ENCODE measurements at places on chromosomes 6 and 20.
A peak's percentile ranks its signal among the peaks of the same experiment; 100 is the strongest.

DNA sequence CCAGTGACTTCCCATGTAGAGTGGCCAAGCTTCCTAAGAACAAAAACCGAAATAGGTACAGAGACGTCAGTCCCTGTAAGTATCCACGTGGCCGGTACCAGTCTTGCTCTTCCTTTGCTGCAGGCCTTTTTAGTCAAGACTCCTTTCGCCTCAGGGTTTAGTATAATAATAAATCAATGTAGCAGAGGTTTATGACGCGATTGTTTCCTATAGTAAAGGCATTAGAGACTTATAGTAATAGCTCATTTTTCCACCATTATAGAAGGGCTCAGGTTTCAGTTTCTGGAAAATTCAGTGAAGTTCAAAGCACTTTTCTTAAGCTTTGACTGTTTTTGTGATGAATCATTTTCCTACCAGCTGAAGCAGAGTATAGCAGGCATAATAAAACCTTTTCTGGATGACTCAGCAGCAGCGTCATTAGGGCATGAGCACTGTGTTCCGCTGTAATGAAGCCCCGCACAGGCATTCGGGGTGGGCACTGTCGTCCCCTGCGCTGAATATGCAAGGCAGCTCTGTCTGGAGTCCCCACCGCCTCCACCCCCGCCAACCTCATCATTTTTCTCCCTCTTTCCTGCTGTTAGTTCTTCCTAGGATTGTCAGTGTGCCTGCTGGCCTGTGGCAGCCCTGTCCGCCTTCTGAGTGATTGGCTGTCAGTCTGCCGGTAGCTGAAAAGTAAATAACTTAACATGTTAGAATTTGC, 51.3 kb downstream of the PTPN1 start:
- DNase-seq: peak; percentile 66

- DNase-seq: no peak
Measured at GRCh38 chr20:53871541-53871940, 198.9 kb downstream of the BCAS1 start.

DNA sequence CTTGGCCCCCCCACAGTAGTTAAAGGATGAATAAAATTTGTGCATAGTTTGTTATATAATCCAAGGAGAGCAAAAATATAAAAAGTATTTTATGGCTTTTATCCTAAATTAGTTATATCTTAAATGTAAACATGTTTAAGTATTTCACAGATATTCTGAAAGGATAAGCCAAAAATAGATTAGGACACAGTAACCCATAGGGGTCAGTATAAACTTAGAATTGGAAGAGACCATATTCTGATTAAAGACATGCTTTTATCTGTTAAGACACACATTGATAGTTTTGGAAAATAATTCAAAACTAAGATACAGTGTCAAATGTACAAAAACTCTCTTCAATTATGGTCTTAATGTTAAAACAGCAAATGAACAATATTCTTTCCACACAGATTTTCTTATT, 4.5 kb upstream of the SERINC1 start:
- no peak for DNase-seq

DNA sequence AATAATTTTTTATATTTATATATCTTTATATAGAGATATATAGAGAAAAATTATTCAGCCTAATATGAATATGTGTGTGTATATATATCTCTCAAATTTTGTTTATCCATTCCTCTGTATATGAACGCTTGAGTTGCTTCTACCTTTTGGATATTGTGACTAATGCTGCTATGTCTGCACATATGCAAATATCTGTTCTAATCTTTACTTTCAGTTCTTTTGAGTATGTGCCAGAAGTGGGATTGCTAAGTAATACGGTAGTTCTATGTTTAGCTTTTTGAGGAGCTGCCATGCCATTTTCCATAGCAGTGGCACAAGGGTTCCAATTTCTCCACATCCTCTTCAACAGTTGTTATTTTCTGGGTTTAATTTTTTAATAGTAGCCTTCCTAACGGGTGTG, 72.8 kb upstream of the CEP85L start:
- DNase-seq: no peak

GRCh38 chr6:48135323-48136084, 24.5 kb upstream of the PTCHD4 start:
- no peak for DNase-seq

- DNase-seq: no peak
Measured at GRCh38 chr6:14533446-14533845, 415.9 kb downstream of the CD83 start.

- DNase-seq: no peak
Measured at GRCh38 chr6:33877982-33878535, 74.3 kb upstream of the MLN start.

DNA sequence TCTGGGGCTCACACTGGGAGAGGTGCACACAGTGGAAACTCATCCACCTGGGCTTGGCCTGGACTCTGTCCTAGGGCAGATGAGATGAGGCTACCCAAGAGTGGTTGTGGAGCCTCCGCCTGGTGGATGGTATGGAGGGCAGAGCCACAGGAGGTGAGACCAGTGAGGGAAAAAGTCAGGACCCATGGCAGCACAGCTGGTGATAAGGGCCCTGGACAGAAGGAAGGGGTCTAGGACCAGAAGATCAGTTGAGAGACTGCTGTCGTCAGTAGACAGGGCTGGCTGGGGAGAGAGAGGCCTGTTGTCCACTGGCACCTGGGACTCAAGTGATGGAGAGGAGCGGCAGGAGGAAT, 29.8 kb downstream of the PLCG1 start:
- DNase-seq: no peak

DNA sequence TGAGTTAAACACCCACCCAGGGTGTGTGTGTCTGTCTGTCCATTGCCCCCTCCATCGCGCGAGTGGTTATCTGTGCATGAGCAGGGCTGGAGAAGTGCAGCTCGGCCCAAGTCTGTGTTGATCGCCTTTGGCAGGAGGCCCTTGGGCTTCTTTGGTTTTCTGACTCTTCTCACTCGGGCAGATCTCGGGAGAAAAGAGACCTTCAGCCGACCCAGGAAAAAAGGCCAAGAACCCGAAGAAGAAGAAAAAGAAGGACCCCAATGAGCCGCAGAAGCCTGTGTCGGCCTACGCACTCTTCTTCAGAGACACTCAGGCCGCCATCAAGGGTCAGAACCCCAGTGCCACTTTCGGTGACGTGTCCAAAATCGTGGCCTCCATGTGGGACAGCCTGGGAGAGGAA, 132.9 kb downstream of the JPH2 start:
- DNase-seq: no peak

GRCh38 chr20:44104798-44105517, 82.0 kb downstream of the JPH2 start:
- no peak for DNase-seq

GRCh38 chr6:85798931-85799652, 156.4 kb upstream of the SYNCRIP start:
- no peak for DNase-seq

- no peak for DNase-seq
Measured at GRCh38 chr20:24949756-24950127, 673 bp downstream of the CST7 start.

DNA sequence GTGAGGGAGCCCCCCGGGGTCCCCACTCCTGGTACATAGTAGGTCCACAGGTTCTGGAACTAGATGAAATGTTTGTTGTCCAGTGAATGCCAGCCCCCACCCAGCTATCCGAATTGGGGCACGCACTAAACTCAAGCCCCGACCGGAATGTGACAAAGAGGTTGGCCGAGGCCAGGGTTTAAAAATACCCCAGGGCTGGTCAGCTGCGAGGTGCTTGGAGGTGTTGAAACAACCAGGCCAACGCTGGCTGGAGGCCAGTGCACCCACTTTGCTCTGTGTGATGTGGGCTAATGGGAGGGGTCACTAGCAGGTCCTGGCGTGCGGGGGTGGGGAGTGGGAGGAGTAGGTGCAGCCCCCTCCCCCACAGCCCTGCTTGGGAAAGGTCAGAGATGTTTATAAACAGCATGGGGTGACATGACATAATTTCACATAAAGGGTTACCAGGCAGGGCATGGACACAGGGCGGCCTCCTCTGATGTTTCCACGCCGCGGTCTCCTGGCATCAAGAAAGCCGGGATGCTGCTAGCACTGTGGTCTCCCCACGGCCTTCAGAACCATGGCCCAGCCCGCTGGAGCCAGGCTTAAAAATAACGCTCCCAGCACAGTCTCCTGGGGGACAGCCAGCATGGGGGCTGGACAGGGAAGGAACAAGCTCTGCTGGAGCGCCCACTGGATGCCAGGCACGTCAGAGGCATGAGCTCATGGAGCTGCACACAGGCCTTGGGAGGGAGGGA, 111.2 kb upstream of the PTPN1 start:
- no peak for DNase-seq

- no peak for DNase-seq
Measured at GRCh38 chr20:45254383-45255262, at the start of gene SLPI. SLPI (minus strand) TSS chr20:45254564; CDS start chr20:45254543, 21 bp downstream.

DNA sequence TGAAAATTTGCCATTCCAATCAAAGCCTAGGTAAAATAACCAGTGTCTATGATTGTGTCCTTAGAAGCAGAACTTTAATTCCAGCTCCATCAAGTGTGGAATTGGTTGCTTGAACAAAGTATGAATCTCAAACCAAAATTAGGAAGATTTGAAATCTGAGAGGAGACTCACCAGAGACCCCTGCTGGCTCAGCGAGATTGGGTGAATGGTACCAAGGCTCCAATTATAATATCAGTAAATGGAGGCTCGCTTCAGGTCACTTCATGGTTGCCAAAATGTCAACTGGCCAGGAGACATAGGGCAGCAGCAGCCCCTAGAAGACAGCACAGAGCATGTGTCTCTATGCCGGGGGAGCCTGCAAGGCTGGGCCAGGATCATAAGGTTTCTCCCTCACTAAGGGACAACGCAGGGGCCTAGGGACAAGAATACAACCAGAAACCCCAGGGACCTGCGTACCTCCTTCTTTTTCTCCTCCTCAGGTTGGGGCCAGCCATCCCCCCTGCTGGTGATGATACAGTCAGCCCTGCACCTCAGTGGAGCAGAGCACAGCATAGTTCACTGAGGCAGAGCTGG, 14.0 kb downstream of the RBL1 start:
- peak; percentile 50 for DNase-seq

- DNase-seq: no peak
Measured at GRCh38 chr6:17812311-17812710, 105.6 kb upstream of the NUP153 start.

- no peak for DNase-seq
Measured at GRCh38 chr20:56985066-56985685, 281.3 kb downstream of the BMP7 start.

DNA sequence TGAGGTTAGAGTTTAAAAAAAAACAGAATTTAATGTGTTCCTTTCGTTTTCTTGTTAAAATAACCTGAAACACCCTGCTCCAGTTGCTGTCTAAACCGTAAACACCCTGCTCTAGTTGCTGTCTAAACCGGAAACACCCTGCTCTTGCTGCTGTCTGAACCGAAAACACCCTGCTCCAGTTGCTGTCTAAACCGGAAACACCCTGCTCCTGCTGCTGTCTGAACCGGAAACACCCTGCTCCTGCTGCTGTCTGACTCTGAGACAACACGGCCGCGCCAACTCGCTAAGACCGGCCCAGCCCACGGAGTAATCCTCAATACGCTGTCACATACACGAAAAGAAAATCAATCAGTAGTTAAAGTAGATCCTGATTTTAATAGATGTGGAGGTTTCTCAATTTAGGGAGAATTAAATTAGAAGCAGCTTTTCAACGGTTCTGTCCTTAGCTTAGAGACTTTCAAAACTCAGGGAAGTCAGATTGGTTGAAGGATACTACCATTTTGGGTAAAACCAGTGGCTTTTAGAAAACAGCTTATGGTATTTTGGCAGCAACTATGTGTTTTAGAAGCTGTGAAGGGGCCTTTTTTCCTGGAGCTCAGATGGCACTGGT, 98.3 kb downstream of the RAMACL start:
- DNase-seq: peak; percentile 68

GRCh38 chr20:46624946-46625345, 26.3 kb downstream of the SLC13A3 start:
- DNase-seq: no peak

DNA sequence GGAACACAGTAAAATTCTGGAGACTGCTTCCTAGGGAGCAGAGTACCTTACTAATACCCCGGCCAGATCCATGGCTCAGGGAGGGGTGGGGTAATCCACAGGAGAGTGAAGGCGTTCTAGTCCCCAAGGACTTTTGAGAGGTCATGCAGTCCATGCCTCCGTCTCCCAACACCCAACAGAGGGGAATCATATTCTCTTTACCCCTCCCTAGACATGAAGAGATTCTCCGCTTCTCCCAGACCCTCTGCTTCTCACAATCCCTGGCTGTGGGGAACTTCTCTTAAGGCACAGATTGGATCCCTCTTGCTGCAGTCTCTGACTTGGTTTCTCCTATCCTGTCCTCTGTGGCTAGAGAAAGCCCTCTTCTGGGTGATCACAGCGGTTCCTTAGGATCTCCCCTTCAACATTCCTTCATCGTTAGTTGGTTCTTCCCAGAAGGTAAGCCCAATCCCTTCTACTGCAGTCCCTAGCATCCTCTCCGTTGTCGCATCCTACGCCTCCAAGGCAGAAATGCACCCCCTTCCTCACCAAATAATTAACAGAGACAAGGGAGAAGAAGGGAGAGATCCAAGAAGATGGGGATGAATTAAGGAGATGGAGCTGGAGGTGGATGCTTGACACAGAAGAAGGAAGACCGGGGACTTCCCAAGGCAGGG, 562 bp downstream of the GGT7 start:
- DNase-seq: no peak

DNA sequence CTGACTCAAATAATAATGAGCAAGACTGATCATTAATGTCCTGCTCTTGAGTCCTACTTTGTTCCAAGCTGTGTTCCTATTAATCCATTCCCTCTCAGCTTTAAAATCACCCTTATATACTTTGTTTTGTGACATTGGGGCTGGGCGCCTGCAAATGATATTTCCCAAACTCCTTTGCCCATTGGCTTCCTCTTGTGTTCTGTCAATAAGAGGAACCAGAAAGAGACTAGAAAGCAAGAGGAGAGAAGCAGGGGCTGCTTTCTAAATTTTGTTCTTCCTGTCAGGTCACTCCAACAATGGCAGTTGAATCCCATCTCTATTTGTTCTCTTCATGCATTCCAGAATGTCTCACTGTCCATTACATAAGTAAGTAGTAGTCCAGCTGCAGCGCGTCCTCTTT, 21.6 kb upstream of the TRIM27 start:
- DNase-seq: no peak

GRCh38 chr6:22333802-22334201, 37.0 kb upstream of the PRL start:
- DNase-seq: no peak

DNA sequence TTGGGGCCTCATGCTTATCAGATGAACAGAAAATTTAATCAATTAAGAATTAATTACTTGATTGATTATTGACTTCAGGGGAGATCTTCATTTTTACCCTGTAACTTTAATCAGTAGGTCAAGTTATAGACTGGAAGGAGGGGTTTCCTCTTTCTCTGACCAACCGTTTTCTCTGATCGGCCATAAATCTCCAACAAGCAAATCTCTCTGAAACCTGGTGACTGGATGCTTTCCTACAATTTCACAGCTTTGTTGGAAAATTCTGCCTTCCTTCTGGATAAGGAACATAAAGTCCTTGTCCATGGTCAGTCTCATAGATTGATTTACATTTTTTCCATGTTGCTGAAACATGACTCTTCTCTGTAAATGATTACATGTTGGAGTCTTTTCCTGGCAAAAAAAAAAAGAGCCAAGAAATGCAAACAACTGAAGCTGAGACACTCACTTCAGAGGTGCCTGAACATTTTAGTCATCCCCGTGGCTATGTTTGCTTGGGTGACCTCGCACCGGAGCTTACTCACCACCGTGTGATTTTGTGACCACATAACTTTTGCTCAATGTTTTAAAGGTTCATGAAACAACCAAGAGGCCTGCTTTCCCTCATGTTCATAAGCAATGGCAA, 31.0 kb downstream of the IRF4 start:
- peak; percentile 49 for DNase-seq

- DNase-seq: no peak
Measured at GRCh38 chr20:662277-663192, 9.5 kb upstream of the SRXN1 start.

- no peak for DNase-seq
Measured at GRCh38 chr20:57659517-57660180, 39.4 kb upstream of the ZBP1 start.

Measured in activated CD4-positive, alpha-beta T cell treated with anti-CD3 and anti-CD28 coated beads, Interleukin-2, amount 50 U/mL, for 4 hours (primary cell).